Stimulated activated CD4-positive, alpha-beta T cell treated with anti-CD3 and anti-CD28 coated beads, Interleukin-15, amount 100 ng/mL, for 1 hour (primary cell): ENCODE measurements at places on chromosomes 4 and X.

DNA sequence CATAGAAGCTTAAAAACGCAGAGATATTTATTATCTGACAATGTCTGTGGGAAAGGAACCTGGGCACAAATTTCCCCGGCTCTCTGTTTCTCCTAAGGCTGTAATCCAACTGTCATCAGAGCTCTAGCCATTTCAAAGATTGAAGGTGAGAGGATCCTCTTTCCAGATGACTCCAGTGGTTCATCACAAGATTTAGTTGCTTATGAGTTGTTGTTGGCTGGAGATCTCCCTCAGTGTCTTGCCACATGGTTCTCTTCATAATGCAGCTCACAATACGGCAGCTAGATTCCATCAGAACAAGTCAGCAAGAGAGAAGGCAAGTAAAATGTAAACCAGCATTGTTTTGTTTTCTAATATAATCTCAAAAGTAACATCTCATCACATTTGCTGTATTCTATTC is 369.4 kb downstream of the GASK1B start:
- DNase-seq: no peak

GRCh38 chr4:145440292-145441007 is 41.2 kb upstream of the SMAD1 start:
- DNase-seq: no peak

DNA sequence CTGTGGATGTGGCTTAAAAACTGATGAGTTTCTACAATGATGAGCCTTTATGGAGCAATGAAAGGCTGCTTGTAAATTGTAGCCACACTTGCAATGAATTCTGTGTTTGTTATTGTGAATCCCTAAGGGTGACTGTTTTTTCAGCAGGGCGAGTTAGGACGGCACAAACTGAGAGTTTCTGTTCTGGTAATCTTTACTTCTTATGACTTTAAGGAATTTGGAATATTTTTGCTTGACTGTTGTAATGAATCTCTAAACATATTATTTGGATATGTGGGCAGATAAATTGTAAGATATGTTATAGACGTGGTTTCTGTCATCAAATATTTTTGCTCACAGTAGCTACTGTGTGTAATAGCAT is 22.2 kb downstream of the RBPJ start:
- no peak for DNase-seq

DNA sequence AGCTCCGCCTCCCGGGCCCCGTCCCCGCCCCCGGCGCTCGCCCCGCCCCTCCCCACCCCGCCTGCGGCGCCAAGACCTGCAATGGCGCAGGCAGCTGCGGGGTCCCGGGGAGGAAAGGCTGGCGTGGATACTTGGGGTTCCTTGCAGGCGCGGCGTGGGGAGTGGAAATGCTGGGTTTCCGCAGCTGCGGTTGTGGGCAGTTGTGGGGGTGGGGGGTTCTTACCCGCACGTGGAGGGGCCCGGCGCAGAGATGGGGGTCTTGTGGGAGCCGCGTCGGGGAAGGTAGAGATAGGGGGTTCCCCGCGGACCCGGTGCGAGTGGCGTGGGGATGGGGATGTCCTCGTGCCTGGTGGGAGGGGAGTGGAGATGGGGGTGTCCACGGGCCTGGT is 680 bp upstream of the ASMTL start:
- DNase-seq: no peak

- no peak for DNase-seq
Observed at GRCh38 chr4:99088023-99088449, 552 bp downstream of the ADH5 start.

GRCh38 chr4:7642741-7643458 is 208.2 kb upstream of the PSAPL1 start:
- DNase-seq: no peak

DNA sequence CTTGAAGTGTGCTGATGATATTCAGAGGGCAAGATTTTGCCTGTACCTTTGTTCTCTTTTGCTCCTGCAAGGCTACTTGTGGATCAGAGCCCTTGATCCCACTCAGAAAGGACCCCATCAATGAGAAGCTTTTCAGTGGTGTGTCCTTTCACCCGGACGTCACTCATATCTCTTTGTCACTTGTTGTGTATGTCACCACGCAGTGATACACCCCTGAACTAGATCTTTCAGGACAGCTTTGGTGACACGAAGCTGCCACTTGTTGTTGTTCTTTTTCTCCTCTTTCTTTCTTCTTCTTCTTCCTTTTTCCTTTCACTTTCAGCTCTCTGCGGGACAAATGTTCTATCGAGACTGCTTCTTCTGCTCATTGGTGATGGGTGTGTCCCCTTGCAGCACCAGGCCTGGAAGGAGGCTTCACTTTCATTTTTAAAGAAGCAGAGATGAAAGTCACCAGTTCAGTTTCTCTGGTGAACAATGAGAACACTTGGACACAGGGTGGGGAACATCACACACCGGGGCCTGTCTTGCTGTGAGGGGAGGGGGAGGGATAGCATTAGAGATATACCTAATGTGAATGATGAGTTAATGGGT is 83.6 kb downstream of the NBDY start:
- DNase-seq: no peak

- no peak for DNase-seq
Observed at GRCh38 chr4:147863808-147864472, 132.1 kb downstream of the ARHGAP10 start.

- DNase-seq: no peak
Observed at GRCh38 chr4:107314156-107314555, 278.0 kb upstream of the DKK2 start.

DNA sequence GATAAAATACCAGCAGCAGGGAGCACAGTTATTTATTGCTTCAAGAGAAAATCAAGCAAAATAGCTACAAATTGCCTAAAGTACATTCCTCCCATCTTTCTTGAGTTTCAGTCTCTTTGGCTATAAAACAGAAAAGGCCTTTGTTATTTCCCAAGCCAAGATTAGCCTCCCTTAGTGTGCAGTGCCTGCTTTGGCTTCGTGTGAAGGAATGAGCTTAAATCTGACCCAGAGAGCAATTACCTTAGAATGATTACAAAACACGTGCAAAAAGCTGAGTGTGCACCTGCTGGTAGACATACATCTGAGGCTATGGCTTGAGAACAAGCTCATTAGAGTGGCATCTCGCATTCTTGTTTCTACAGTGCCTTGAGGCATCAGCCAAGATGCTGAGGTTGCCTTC is 250.8 kb downstream of the C4orf33 start:
- no peak for DNase-seq

DNA sequence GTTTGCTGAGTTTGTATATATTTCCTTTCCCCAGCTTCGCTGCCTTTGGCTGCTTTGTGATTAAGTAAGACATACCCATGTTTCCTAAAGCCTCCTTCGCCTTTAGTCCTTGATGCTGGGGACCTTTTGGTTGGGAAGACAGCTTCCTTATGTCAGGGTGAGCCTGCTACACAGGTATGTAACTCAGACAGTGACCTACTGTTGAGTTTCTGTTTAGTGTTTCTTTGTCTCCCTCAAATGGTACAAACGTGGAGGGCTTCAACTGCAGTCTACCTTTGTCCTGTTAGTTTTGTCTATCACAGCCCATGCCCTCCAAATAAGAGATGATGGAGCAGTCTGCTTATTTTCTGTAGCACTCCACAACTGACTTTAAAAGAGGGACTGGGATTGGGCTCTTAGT is 59.5 kb downstream of the TET2 start:
- no peak for DNase-seq

- no peak for DNase-seq
Observed at GRCh38 chr4:38387348-38387747, 276.7 kb upstream of the KLF3 start.

DNA sequence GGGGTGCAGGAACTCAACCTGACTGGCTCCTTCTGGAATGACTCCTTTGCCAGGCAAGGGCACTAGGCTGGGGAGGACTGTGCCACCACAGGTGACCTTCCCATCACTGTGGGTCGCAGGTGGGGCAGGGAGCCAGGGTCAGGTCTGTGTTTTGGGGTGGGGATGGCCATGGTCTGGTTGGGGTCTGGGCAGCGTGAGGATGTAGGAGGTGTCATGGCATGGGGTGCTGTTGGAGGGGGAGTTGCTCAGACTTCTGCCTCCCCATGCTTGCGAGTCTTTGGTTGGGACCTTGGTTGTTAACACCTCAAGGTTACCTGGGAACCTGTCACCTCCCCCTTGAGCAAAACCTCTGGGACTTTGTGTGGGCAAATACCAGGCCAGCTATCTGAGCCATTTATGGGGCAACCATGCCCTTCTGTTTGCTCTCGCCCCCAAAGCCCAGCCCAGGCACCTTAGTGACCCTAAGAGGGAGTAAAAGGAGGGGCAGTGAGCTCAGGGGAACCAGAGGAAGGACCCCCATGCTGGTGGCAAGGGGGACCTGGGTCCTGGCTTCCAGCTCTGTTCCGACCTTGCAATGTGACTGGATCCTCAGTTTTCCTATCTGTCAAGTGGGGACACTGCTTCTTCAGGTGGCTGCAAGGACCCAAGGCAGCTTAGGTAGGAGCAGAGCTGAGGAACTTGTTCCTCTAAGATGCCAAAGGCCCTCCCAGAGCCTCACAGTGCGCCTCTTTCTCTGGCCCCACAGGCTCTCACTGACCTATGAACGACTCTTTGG is 2.4 kb upstream of the GDI1 start:
- no peak for DNase-seq

- DNase-seq: no peak
Observed at GRCh38 chr4:185774131-185774653, 37.8 kb downstream of the SORBS2 start.

GRCh38 chr4:182062936-182063335 is 180.3 kb upstream of the TENM3 start:
- DNase-seq: no peak

DNA sequence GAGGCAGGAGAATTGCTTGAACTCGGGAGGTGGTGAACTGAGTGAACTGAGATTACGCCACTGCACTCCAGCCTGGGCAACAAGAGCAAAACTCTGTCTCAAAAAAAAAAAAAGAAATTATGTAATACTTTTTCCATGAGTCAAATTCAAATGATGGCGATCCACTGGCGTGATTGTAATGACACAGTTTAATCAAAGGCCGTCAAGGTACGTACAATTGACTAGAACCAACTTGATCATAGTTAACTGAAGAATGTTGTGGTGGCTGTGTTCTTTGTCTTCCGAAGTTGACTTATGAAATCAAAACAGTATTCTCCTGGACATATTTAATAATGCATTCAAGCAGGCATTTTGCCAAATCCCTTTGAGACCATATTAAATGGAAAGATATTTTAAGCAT is 318.6 kb upstream of the FAT1 start:
- DNase-seq: no peak

DNA sequence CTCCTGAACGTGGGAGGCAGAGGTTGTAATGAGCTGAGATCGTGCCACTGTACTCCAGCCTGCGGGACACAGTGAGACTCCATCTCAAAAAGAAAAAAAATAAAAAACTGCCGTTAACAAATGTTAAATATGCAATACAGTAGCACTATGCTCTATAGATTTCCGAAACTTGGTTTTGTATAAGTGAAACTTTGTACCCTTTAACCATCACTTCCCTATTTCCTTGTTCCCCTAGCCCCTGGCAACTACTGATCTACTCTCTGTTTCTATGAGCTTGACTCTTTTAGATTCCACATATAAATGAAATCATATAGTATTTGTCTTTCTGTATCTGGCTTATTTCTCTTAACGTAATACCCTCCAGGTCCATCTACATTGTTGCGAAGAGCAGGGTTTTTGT is 74.1 kb downstream of the TAB3 start:
- DNase-seq: no peak

GRCh38 chr4:2794486-2795299 is 1.8 kb downstream of the SH3BP2 start:
- DNase-seq: no peak

GRCh38 chr4:41930139-41930831 is 4.9 kb upstream of the TMEM33 start:
- no peak for DNase-seq

- no peak for DNase-seq
Observed at GRCh38 chrX:38935561-38935960, 134.3 kb downstream of the MID1IP1 start.

DNA sequence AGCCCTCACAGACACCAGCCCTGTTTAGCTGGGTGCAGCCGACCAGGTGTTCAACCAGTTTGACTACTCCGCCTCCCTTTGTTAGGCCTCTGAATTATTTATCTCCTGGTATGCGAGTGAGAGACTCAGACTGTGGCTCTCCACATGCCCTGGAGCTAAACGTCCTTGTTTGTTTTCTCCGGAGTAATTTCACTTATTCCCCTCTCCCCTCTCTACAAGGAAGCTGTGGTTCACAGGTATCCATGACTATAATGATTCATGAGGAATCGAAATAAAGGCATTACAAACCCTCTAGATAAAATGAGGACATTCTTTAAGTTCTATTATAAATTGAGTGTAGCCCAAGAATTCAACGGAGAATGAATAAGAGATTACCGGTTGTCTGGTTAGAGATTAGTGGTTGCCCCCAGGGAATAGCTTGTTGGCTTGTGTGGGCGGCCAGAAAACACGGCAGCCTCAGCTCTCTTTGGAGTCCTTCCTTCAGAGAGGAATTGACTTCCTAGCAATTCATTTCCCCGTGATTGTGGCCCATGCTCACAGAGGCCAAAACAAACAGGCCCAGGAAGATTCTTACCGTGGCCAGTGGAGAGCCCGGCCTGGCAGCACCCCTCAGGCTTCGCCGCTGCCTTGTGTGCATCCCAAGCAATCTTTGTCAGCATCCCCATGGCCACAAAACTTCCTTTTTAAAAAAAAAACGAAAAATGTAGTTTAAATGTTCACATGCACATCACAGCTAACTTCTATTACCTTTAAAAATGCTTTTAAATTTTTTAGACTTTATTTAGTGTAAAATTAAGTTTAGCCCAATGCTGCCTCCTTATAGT is 60.2 kb upstream of the CBR4 start:
- no peak for DNase-seq

DNA sequence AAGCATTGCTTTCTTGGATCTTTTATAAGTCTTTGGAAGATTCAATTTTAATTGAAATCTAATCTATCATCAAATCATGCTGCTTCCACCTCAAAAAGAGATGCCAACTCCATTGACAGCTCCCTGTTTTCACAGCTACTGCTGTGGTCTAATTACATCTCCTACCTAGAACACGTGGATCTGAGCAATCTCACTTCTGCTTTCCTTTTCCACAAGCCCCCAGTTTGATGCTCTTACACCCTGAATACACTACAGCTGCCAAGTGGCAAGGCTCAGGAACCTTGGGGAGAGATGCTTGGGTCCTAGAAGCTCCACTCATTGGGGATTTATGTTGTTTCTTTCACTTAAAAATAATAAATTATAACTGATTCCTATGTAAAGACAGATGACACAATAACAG is 172.0 kb downstream of the CFAP299 start:
- no peak for DNase-seq

GRCh38 chr4:52266537-52267137 is 215.5 kb downstream of the SPATA18 start:
- DNase-seq: no peak

GRCh38 chr4:10083861-10084641 is 32.5 kb downstream of the WDR1 start:
- DNase-seq: no peak
